ENCODE measurements at places on chromosomes 7 and 10.

GRCh38 chr10:48601789-48602188, 3.1 kb downstream of the ARHGAP22 start:
- DNase-seq, result no peak

GRCh38 chr7:23026164-23026563, 12.2 kb upstream of the HYCC1 start:
- DNase-seq, result no peak

GRCh38 chr10:24900888-24901685, 51.3 kb downstream of the PRTFDC1 start:
- no peak for DNase-seq

DNA sequence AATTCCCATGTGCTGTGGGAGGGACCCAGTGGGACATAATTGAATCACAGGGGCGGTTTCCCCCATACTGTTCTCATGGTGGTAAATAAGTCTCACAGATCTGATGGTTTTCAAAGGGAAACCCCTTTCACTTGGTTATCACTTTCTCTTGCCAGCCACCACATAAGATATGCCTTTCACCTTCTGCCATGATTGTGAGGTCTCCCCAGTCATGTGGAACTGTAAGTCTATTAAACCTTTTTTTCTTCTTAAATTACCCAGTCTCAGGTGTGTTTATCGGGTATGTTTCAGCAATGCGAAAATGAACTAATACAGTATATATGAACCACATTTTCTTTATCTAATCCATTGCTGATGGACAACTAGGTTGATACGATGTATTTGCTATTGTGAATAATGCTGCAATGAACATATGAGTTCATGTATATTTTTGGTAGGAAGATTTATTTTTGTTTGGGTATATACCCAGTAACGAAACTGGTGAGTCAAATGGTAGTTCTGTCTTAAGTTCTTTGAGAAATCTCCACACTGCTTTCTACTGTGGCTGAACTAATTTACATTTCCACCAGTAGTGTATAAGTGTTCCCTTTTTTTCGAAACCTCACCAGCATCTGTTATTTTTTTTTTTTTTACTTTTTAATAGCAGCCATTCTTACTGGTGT, 70.0 kb upstream of the HGF start:
- no peak for DNase-seq

- no peak for DNase-seq
These were observed 86.1 kb downstream of the LRRTM3 start for GRCh38 chr10:67011981-67012380.
